ENCODE measurements at places on chromosomes 11 and 22. TPM values are rescaled to one million over a fixed set of nuclear protein-coding genes. Genes with fewer than 3 reads are reported as not detected.

- H3K4me1 ChIP-seq = no peaks in the 10 kb centered on the region
- no peaks in the 10 kb centered on the region for H3K36me3 ChIP-seq
- DNase-seq = no peak
- no peak overlapping the region for H3K27ac ChIP-seq
These were observed 19.8 kb downstream of the NECTIN1 start for GRCh38 chr11:119709171-119709570.

DNA sequence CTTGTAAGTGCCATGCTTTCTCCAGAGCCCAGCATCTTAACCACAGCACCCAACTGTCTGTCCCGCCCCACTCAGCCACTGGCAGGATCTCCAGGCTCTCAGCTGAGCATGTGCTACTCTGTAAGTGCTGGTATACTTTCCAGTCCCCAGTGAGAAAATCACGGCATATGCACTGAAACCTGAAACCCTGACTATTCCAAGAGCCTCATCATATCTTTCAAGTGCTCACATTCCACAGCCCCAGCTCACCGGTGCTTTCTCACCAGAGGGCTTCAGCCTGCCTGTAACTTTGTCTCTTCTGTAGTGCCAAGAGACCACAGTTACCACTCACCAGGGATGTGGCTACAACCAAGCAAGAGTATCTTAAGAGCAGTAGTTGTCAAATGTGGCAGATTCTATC is 24.4 kb upstream of the PAMR1 start:
- no peak overlapping the region for H3K4me3 ChIP-seq
- H3K36me3 ChIP-seq = no peaks in the 10 kb centered on the region
- no peaks in the 10 kb centered on the region for H3K4me1 ChIP-seq
- no peak overlapping the region for H3K27ac ChIP-seq
- no peaks in the 10 kb centered on the region for H3K27me3 ChIP-seq

DNA sequence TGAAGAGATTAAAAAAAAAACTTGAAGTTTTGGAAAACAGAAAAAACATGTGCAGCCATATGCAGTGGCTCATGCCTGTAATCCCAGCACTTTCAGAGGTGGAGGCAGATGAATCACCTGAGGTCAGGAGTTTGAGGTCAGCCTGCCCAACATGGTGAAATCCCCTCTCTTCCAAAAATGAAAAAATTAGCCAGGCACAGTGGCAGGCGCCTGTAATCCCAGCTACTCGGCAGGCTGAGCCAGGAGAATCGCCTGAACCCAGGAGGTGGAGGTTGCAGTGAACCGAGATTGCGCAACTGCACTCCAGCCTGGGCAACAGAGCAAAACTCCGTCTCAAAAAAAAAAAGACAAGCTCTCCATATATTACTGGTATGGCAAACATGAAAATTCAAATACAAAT is 7.6 kb downstream of the DLG2 start:
- H3K4me3 ChIP-seq = no peak overlapping the region
- H3K27me3 ChIP-seq = no peaks in the 10 kb centered on the region
- H3K27ac ChIP-seq = no peak overlapping the region
- no peaks in the 10 kb centered on the region for H3K4me1 ChIP-seq

GRCh38 chr11:17733261-17733660 is 1.3 kb upstream of the KCNC1 start:
- H3K36me3 ChIP-seq = no peaks in the 10 kb centered on the region
- H3K4me1 ChIP-seq = peaks cover 31% of the 10 kb centered on the region
- DNase-seq = peak; percentile 19
- peaks cover 62% of the 10 kb centered on the region for H3K27me3 ChIP-seq
- H3K4me3 ChIP-seq = no peak overlapping the region
- no peak overlapping the region for H3K27ac ChIP-seq

GRCh38 chr11:99257131-99257530 is 236.4 kb downstream of the CNTN5 start:
- H3K4me1 ChIP-seq = no peaks in the 10 kb centered on the region
- no peak overlapping the region for H3K27ac ChIP-seq
- no peaks in the 10 kb centered on the region for H3K36me3 ChIP-seq
- H3K27me3 ChIP-seq = no peaks in the 10 kb centered on the region
- no peak overlapping the region for H3K4me3 ChIP-seq

- no peaks in the 10 kb centered on the region for H3K27me3 ChIP-seq
- H3K36me3 ChIP-seq = peaks cover 15% of the 10 kb centered on the region
- DNase-seq = no peak
- no peak overlapping the region for H3K27ac ChIP-seq
These were observed 8.3 kb downstream of the FDX1 start for GRCh38 chr11:110438017-110438416.

Gene ROBO4
- polyA plus RNA-seq = 0.46 TPM

- H3K4me3 ChIP-seq = no peak overlapping the region
- no peaks in the 10 kb centered on the region for H3K4me1 ChIP-seq
- peaks cover 27% of the 10 kb centered on the region for H3K36me3 ChIP-seq
- DNase-seq = peak; percentile 64
- H3K27me3 ChIP-seq = no peaks in the 10 kb centered on the region
These were observed 56.4 kb downstream of the SGSM3 start for GRCh38 chr22:40426594-40427333.
